ENCODE measurements at places on chromosomes 7 and 10. TPM values are rescaled to one million over a fixed set of nuclear protein-coding genes. Genes with fewer than 3 reads are reported as not detected.

The CDK1 gene
- 2.7 TPM for total RNA-seq

The TMED4 gene
- 73.2 TPM for total RNA-seq

The HDAC9 gene
- 16.0 TPM for total RNA-seq

DNA sequence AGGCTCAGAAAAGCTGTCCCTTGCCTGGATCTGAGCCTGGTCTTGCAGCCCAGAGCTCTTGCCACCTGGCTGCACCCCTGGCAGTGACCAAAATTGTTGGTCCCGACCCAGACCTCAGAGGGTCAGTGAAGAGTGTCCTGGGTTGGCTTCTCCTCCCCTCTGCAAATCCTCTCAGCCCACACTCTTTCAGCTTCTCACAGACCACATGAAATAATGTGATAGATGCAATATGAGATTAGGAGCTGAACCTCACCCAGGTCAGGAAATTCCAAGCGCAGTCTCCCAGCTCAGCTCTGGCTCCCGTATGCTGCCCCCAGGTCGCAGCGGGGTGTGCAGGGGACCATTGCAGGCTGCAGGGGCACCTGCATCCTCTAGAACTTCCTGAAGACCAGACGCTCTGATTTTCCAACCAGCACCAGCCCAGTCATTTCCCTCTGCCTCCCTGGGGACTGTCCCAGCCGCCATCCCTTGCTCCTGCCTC lies 19.6 kb upstream of the RET start:
- DNase-seq: no peak

DNA sequence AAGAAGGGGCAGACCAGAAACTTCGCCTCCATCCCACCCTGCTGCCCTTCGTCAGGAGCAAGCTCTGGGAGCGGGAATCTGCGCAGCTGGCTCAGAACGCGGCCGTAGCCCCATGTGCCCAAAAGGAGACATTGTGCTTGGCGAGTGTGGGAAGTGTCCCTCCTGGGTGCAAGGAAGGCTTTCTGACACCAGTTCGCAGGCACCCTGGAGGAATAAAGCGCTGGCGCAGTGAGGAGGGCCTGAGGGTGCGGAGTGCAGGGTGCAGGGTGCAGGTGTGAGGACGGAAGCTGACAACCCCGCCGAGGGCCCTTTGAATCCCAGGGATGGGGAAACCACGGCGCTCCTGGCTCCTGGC lies 811 bp downstream of the SLIT1 start:
- no peak for DNase-seq

DNA sequence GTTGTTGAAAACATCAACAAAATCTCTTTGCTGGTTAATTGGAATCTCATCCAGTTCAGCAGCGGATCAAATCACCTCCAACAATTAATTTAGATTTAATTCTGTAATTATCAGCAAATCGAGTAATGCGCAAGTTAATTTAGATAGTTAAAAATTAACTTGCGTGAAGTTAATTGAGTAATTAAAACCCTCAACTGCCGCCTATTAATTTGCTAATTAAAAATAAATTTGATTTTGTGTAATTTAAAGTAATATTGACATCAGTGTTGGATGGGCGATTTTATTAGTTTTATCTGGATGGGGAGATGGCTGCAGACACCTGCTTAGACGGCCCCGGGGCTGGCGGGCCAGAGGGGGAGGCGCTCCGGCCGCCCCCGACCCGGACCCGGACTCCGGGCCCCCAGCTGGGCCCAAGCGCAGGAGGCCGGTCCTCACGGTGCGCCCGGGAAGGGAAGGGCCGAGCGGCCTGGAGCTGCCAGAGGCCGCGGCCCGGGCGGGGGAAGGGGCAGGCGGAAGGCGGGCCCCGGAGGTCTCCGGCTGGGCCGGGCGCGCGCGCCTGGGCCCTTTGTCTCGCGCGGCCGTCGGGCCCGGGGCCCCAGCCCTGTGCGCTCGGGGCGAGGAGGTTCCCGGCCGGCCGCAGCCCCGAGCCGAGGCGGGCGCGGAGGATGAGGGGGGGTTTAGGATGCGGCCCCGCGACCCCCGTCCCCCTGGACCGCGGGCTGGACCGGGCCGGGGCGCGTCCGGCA lies 3.3 kb upstream of the UNCX start:
- DNase-seq: no peak

DNA sequence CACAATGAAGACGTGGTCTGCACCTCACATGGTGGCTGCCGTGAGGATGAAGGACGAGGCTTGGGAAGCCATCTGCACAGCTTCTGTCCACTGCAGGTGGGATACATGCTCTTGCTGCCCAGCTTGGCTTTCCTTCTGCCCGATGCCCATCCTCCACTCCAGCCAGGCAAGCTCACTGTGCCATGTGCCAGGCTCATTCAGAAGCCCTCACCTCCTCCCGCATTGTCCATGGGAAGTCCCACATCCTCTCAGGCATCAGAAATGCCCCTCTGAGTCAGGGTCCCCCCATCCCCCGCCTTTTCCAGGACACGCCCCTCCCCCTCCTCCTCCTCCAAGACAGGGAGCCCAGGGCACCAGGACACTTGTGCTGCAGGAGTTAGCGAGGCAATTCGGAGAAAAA lies 4.6 kb upstream of the NOM1 start:
- no peak for DNase-seq

DNA sequence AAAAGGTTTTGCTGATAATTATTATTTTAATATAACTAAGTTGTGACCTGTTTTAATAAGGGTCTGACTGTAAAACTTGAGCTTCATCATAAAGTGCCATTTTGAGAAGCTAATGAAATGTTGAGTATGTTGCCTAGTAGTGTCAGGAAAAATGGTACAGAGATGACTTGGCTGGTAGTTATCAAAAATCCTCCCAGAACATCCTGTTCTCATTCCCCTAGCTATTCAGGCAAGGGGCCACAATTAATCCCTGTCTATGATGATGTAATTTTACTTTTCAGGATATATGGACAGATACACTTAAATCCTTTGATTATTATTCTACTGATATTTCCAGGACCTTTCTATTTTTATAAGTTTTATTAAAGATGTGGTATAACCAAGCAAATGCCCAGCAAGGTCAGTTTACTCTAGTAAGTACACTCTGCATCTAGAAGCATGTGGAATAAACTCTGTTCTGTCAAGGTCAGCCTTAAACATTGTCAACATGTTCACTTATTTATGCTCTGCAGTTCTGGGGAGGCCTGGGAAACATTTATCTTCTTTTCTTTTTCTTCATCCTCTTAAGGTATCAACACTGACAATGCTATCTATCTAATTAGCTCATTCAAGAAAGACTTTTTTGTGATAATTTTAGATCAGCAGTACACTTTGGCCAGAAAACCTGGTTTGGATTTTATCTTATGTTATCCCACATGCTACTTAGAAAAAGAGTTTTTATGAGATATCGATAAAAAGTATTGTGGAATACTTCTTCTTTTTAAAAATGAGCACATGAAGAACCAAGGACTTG lies 32.1 kb downstream of the BTRC start:
- DNase-seq: no peak

DNA sequence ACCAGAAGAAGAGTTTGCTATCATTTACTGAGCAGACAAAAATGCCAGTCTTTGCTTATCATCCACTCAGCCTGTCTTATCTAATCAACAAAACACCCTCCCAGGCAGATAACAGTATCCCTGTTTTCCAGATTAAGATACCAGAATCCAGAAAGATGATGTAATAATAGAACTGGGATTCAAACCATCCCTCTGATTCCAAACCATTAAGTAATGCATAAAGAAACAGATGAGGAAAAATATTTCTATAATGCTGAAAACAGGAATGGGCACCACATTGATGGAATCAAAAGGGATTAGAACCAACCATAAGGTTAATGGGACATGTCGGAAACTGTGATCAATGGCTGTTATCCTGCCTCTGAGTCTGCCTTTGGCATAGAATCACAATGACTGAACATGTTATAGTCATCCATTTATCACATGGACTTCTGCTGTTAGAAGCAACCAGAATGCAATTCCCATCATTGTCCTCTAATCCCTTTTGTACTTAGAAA lies 92.1 kb upstream of the RSU1 start:
- DNase-seq: no peak

GRCh38 chr10:93907059-93907458 lies 13.3 kb downstream of the SLC35G1 start:
- no peak for DNase-seq

DNA sequence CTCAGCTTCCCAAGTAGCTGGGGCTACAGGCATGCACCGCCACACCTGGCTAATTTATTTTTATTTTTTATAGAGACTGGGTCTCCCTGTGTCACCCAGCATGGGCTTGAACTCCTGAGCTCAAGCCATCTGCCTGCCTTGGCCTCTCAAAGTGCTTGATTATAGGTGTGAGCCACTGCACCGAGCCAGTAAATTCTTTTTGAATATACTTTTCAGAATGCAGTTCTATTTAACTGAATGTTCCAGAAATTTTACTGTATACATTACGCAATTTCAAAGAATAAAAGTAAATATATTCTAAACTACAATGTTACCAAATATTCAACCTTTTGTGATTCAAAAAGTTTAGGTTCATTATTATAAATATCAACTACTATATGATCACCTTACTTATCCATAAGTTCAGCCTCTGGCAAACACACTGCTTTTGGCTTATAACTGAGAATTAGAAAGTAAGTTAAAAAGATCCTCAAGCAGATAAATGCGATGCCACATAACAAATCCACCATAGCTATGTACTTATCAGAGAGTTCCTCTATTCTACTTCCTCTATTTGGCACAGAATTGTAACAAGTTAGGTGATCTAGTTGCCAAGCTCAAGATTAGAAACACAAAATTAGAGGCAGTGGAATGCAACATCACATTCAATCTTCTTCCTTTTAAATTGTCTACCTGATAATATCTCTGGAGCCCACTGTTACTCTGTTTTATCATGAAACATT lies 118.2 kb downstream of the ANK3 start:
- DNase-seq: no peak

DNA sequence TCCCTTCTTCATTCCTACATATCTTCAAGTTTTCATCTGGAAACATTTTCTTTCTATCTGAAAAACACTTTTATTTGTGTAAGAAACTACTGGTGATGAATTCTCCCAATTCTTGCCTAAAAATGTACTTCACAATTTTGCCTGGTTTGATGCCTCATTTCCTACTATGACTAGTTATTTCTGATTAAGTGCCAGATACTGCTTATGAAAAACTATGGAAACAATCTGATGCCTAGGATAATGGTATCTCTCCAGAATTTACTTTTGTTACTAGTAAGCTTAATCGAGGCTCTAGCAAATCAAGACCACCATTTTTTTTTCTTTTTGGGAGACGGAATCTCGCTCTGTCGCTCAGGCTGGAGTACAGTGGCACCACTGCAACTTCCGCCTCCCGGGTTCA lies 31.3 kb downstream of the CACUL1 start:
- no peak for DNase-seq

- DNase-seq: no peak
Observed at GRCh38 chr10:10869592-10869991, 148.1 kb upstream of the CELF2 start.

DNA sequence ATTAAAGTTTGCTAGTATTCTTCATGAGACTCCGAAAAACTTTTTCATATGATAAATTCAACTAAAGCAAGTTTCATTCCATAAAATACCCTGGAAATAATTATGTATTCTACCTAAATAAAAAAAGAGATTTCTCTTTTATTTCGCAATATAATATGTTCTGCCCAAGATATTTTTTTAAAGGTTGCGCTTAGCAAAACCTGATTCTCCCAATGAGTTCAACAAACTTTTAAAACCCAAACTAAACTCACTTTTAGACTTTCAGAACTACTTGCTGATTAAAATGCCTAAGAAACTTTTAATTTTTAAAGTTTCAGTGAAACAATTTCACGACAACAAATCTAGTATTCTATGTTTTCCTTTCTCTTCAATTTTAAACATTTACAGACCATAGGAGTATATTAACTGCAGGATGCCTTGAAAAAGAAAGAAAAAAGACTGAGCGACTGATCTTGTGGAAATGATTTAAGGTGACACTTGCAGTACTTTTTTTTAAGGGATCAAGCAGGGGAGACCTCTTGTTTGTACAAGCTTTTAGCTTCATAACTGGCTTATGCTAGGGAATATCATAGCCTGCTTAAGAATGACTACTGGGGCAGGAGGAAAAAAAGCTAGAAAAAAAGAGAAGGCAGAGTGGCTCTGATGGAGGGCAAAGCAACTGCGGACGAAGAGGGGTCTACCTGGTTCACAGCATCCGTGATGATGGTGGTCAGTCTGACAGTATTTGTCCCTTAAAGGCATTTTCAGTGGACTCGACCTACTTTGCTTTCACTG lies 1.5 kb downstream of the ZNF800 start:
- DNase-seq: no peak

DNA sequence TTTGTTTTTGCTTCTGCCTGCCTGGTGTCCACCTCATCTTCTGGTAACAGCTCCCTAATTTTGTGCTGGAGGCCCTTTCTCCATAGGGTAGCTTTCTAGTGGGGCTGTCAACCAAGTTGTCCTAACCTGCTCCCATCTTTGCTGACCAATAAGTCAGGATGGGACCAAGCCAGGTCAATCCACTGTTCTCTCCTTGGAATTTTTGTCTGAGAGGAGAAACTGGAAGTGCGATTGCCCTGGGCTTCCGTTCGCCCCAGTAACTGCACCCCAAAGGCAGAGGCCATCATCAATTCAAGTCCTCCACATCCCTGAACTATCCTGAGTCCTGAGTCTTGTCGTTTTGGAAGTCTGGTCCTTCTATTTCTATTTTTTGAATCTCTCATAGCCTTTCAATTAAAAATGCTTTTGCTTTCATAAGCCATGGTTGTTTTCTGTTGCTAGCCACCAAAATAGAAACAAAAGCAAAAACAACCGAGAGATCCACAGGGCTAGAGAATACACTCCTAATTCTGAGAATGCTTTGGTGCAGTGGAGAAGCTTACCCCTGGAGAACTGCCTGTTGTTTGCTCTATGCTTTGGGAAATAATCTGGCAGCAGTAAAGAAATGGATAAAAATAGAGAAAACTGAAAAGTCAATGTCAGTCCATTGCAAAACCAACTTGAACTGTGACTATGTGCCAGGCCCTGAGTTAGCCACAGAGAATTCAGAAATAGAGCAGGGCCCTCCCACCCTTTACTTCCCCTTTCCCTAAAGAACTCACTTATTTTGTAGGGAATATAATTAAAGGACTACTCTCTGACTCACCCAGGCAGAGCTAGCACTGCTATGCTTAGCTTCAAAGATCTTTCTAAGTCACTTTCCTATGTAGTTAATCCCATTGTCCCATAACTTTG lies 368.1 kb downstream of the CXCL12 start:
- no peak for DNase-seq

DNA sequence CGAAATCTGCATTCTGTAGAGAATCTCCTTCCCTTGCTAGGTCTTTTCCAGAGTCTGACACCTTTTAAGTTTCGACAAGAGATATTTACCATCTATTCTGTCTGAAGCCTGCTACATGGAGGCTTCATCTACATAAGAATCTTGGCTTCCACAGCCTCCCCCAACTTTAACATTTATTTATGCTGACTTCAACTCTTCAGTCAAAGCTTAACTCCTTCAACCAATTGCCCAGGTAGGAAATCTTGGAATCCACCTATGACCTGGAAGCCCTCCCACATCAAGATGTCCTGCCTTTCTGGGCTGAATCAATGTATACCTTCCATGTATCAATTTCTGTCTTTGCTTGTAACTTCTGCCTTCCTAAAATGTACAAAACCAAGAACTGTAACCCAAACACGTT lies 54.7 kb downstream of the MINPP1 start:
- no peak for DNase-seq
